ENCODE measurements at places on chromosomes 6 and 20. TPM values are rescaled to one million over a fixed set of nuclear protein-coding genes. Genes with fewer than 3 reads are reported as not detected.

The AKAP12 gene
- total RNA-seq: 84.9 TPM

The LAMA2 gene
- 52.0 TPM for total RNA-seq

The ADAM33 gene
- total RNA-seq: 1.3 TPM

The SH3BGRL2 gene
- total RNA-seq: 35.0 TPM

The C6orf118 gene
- total RNA-seq: 0.42 TPM

- no peak for DNase-seq
These were observed 93.9 kb upstream of the CITED2 start for GRCh38 chr6:139468178-139468819.

- DNase-seq: no peak
These were observed 73.8 kb downstream of the HUS1B start for GRCh38 chr6:583116-583515.

DNA sequence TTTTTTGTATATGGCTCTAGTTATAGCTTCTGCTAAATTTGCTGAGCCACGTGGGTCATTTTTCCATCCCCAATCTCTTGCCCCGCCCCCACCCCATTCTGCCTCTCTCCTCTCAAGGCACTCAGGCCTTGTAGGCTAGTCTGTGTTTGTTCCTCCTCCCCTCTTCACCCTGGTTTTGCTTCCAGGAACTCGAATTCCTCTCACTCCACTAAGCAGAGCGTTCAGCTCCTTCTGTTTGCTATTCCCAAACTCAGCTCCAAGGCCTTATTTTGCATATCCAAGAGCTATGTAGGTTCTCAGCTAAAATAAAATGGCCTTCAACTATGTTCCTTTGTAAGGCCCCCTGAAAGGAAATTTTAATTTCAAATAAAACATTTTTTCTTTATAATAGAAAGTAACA lies 1293.7 kb downstream of the EPHA7 start:
- DNase-seq: no peak

GRCh38 chr6:134722200-134722870 lies 227.6 kb downstream of the ALDH8A1 start:
- no peak for DNase-seq

DNA sequence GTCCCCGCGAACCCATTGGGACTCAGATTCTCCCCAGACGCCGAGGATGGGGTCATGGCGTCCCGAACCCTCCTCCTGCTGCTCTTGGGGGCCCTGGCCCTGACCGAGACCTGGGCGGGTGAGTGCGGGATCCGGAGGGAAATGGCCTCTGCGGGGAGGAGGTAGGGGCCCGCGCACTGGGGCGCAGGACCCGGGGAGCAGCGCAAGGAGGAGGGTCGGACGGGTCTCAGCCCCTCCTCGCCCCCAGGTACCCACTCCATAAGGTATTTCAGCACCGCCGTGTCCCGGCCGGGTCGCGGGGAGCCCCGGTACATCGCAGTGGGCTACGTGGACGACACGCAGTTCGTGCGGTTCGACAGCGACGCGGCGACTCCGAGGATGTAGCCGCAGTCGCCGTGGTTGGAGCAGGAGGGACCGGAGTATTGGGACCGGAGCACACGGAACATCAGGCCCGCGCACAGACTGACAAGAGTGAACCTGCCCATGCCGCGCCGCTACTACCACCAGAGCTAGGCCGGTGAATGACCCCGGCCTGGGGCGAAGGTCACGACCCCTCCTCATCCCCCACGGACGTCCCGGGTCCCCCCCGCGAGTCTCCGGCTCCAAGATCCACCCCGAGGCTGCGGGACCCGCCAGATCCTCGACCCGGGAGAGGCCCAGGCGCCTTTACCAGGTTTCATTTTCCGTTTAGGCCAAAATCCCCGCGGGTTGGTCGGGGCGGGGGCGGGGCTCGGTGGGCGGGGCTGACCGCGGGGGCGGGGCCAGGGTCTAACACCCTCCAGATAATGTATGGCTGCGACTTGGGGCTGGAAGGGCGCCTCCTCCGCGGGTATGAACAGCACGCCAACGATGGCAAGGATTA lies 15.7 kb upstream of the HLA-A start:
- peak; percentile 83 for DNase-seq

Data from cardiac muscle cell (in vitro differentiated cells and primary cell).